ENCODE measurements at places on chromosomes 6 and 20.

GRCh38 chr6:136058852-136059251, 191.3 kb downstream of the MTFR2 start:
- DNase-seq, result no peak

- no peak for DNase-seq
Observed at GRCh38 chr20:36092398-36093024, 62.0 kb upstream of the EPB41L1 start.

DNA sequence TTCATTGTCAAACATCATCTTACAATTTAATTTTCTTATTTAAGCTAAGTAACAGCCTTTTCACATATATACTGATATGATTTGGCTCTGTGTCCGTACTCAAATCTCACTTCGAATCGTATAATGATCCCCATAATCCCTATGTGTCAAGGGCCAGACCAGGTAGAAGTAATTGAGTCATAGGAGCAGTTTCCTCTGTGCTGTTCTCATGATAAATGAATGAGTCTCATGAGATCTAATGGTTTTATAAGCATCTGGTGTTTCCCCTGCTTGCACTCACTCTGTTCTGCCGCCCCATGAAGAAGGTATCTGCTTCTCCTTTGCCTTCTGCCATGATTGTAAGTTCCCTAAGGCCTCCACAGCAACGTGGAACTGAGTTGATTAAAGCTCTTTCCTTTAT, 25.1 kb upstream of the CMTR1 start:
- DNase-seq, result no peak

DNA sequence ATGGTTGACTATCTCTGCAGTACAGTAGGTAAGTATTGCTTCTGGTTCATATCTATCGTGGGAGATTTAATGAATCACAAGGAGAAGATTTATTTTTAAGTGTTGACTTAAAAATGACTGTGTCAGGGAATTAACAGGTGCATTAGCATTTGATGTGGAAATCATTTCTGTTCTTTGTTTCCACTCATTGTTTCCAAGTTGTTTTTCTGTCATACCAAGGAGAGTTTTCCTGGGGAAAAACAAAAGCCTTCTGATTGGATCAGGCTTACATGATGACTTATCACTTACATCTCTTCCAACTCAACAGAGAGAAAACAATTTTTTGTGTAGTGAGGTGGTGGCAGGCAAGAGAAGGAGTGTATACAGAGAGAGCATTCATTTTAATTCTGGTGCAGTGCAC, 686.4 kb downstream of the HTR1B start:
- DNase-seq, result no peak

DNA sequence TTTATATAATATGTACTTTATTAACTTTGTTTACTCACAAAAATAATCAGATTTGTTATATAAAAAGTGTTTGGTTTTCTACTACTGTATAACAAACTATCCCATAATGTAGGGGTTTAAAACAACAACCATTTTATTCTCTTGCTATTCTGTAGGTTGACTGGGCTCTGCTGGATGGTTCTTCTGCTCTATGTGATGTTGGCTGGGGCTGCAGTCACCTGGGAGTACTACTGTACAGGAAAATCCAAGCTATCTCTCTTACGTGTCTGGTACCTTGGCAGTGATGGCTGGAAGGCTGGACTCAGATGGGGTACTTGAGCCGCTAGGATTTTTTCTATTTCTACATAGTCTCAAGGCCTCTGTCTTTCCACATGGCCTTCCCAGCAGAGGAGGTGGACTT, 44.0 kb upstream of the UBR2 start:
- no peak for DNase-seq

DNA sequence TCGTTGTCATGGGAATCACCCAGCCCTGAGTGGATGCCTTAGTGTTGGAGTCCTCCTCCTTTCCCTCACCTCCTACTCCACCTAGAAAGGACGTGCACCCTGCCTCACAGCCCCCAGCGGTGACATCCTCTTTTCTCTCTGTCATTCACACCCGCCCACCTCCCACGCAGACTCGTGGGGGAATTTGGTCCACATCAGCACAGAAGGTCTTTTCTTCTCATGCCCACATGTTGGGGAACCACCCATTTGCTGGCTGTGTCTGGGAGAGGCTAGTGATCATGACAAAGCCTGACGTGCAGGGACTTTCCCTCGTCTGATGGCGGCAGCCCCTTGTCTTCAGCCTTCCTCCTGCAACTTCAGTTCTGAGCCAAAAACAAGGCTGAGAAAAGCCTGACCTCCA, 96.0 kb upstream of the CNKSR3 start:
- DNase-seq, result peak; percentile 7

DNA sequence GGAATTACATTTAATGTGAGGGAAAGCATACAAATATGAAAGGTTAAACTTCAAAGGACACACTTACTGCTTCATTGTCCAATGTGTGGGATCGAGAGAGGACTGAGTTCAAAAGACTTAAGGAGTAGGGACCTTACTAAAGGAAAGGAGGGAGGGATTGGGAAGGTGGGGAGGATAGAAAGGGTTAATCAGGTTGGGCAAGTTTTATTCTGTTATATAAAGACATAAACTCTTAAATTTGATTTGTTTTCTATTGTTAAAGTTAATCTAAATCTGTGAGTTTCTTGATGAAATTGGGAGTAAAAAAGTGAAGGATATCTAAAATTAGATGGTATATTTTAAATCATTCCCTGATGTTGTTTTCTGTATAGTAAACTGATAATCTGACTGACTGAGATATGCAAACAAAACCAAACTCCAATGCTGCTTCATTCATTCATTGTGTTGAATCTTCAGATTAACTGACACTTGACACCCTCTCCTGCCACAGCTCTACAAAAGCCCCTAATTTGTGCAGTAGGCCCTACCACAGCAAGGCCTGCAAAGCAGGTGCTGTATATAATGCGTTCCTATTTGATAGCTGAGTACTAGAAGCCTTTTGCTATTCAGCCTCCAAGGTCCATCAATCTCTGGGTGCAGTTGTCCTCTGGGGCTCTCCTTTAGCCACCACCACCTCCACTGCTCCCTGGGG, 1.3 kb upstream of the UBE2J1 start:
- no peak for DNase-seq

DNA sequence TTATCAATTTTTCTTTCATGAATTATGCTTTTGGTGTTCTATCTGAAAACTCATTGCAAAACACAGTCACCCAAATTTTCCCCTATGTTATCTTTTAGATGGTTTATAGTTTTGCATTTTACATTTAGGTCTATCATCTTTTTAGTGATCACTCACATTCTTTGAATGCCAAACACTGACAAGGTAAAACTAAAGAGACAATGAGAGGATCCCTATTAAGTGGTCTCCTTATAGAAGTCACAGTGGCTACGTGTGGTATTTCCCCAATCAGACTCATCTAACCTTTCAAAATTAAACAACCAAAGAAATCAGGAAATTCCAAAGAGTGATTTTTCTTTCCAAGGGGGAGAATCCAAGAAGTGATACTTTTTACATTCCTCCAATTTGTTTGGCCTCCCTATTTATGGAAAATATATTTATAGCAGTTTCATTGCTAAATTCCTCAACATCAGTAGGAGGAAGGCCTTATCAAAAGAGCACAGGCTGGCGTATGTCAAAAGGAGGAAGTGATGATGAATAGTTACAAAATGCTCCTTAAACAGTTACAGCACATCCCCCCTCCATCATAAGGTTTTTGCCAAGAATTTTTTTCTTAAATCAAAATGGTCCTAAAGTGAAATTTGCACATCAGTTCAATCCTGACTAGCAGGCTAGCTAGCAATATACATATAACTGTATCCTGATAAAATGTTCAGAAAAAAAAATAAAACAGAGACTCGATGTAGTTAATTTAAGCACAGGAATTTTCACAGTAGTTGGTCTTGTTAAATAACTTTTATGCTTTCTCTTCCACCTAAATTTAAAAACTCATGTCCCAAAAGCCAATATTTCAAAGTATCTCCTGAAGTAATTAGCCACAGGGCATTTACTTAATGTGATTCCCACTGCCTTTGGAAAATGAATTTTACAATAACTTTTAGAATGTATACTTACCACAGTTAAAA, 76.2 kb upstream of the IPCEF1 start:
- peak; percentile 95 for DNase-seq

DNA sequence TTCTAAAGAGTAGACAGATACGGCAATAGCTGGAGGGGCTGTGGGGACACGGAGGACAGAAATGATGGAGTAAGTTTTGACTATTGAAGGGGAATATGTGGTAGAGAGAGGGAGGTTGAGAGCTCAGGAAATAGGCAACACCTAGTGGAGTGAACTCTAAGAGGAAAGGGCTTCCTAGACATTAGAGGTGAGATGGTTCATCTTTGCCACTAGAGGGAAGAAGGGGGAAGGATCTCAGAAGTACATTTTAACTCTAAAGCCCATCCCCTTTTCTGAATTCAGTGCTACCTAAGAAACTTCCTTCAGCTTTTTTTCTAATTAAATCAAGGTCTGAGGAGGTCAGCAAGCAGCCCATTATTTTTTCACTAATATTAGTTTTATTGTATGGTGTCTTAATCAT, 689.4 kb upstream of the MAP3K7 start:
- DNase-seq, result no peak

DNA sequence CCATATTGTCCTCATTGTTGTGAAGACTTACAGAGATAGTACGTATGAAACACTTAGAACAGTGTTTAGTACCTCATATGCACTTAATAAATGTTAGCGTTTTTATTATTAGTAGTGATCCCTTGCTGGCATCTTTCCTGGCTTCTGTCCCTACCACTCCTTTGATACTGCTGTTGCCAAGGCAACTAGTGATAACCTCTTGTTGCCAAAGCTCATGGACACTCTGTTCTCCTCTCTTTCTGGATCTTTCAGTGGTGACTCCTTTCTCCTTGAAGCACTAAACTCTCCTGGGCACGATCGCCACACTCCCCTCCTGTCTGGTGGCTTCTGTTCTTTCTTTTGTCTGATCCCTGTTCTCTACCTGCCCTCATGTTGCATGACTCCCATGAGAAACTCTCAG, 83.5 kb downstream of the FOXO3 start:
- DNase-seq, result no peak

All from fibroblast of pulmonary artery (primary cell).